ENCODE measurements at places on chromosomes 6 and 20. TPM values are rescaled to one million over a fixed set of nuclear protein-coding genes. Genes with fewer than 3 reads are reported as not detected.

The C6orf52 gene
- 2.2 TPM for total RNA-seq

DNA sequence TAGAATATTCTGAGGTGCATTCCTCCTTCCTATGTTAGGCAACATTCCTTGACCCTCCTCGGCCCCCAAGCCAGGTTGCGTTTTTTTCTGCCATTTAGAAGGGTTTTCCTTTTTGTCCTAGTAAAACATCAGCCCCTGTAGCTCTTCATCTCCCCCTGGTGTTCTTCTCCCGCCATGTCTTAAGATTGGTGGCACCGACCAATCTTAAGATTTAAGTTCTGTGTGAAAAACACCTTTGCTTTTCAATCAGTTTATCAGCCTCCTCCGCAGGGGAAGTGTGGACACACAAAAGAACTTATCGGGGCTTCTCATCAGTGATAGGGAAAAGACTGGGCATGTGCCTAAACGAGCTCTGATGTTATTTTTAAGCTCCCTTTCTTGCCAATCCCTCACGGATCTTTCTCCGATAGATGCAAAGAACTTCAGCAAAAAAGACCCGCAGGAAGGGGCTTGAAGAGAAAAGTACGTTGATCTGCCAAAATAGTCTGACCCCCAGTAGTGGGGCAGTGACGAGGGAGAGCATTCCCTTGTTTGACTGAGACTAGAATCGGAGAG lies 719 bp upstream of the EDN1 start:
- DNase-seq: no peak

GRCh38 chr20:10665791-10666190 lies 8.0 kb downstream of the JAG1 start:
- peak; percentile 29 for DNase-seq

DNA sequence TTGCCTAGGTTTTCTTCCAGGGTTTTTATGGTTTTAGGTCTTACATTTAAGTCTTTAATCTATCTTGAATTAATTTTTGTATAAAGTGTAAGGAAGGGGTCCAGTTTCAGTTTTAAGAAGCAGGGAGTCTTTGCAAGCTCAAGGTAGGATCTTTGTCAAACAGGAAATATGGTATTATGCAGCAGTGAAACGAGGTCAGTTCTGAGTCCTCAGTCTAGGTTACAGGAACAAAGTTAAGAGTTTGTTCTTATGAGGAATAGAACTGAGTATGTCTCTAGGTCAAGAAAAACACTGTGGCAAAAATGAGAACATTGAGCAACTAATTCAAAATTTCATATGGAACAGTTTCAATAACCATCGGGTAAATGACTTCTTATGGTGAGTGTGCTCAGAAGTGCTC lies 63.6 kb downstream of the GCLC start:
- no peak for DNase-seq

- no peak for DNase-seq
Measured at GRCh38 chr20:2795451-2795850, 5.0 kb downstream of the CPXM1 start.

DNA sequence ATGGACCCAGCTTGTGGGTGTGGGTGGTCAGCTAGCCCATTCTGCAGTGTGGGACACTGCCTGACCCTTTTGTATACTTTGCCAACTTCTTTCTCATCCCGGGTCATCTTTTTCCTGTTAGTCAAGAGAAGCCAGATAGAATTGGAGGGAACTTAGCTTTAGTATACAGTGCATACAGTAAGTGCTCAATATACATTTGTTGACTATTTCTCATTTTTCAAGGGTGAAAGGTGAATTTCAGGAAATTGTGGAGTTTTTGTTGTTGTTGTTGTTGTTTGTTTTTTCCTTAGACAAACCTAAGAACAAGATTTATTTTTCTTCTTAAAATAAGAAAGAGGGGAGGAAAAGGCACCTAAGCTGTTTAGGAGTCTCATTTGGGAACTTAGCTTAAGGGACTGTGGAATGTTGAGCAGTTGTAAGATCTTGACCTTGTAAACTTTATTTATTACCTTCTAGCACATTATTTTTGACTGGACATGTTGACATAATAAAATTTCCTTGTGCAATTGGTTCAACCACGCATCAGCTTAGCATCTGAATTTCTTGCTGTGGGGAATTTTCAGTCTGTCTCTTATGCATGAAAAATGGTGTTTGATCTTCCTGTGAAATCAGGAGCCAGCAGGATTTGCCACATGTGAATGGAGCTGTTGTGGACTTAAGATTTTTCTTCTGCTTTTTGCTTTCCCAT lies 113.6 kb downstream of the ARID1B start:
- DNase-seq: no peak

Data from left lobe of liver (tissue), 2 donors.